Heart right ventricle (tissue), 16 donors: ENCODE measurements at places on chromosomes 3 and 15. TPM values are rescaled to one million over a fixed set of nuclear protein-coding genes. Genes with fewer than 3 reads are reported as not detected.

The ARPIN gene
- 10.4 TPM for total RNA-seq

The GP9 gene
- not detected for total RNA-seq

The OR5K2 gene
- total RNA-seq = not detected

The CCRL2 gene
- total RNA-seq = 3.4 TPM

The VGLL3 gene
- 15.3 TPM for total RNA-seq

The RAD51 gene
- 0.30 TPM for total RNA-seq

The TMEM266 gene
- total RNA-seq = 0.13 TPM

The HYAL1 gene
- 69.8 TPM for total RNA-seq

The CHST13 gene
- 0.66 TPM for total RNA-seq

The CMTM8 gene
- total RNA-seq = 6.9 TPM

The CCDC71 gene
- 14.5 TPM for total RNA-seq

The CRYBG3 gene
- 23.9 TPM for total RNA-seq

The ATP8B4 gene
- 1.5 TPM for total RNA-seq
